CD8-positive, alpha-beta memory T cell (primary cell): ENCODE measurements at places on chromosomes 11 and 22.

GRCh38 chr11:127966821-127967220 is 620.5 kb downstream of the ETS1 start:
- no peaks in the 10 kb centered on the region for H3K36me3 ChIP-seq
- no peak overlapping the region for H3K4me3 ChIP-seq
- DNase-seq = no peak
- no peaks in the 10 kb centered on the region for H3K27me3 ChIP-seq

- no peak overlapping the region for H3K4me3 ChIP-seq
- H3K4me1 ChIP-seq = no peaks in the 10 kb centered on the region
- H3K36me3 ChIP-seq = no peaks in the 10 kb centered on the region
- H3K27ac ChIP-seq = no peak overlapping the region
- no peak for DNase-seq
These were observed 40.4 kb downstream of the C11orf58 start for GRCh38 chr11:16778876-16779275.

- H3K27me3 ChIP-seq = no peaks in the 10 kb centered on the region
- peak within 1 kb of the TSS; percentile 97 for H3K4me3 ChIP-seq
These were observed at the start of the genes ATM and NPAT for GRCh38 chr11:108222574-108223347. ATM (plus strand) TSS chr11:108223067; CDS start chr11:108227625, 4,558 bp downstream. NPAT (minus strand) TSS chr11:108222638; CDS start chr11:108222536, 102 bp downstream.

DNA sequence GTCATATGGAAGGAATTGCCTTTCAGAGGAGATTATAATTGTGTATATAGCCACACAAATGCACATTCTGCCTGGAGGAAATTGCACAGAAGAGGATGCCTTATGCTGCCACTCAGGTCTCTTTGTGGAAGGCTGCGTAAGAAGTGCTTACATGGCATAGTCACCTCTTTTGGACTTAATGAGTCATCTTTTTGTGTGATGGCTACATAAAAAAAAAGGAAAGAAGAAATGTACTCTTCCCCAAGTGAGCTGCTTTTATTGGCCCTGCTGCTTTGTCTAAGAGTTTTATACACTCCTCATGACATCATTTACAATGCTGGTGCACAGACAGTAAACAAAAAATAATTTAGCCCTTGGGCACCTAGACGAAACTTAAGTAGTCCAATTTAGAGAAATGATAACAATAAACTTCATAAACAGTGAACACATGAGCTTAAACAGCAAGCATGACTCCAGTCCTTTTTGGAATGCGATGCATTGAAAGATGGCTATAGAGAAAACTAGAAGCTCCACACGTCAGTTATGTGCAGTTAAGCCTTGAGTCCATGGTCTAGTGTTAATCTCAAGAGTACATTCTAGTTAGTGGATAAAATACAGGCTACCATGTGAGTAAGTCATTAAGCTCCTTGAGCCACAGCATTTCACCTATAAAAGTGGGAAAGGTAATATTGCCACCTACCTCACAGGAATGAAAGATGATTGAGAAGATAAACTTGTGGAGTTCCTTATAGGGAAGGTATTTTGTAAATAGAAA is 12.0 kb downstream of the CSTPP1 start:
- no peak for DNase-seq
- no peaks in the 10 kb centered on the region for H3K4me1 ChIP-seq
- no peaks in the 10 kb centered on the region for H3K27me3 ChIP-seq
- no peaks in the 10 kb centered on the region for H3K36me3 ChIP-seq

DNA sequence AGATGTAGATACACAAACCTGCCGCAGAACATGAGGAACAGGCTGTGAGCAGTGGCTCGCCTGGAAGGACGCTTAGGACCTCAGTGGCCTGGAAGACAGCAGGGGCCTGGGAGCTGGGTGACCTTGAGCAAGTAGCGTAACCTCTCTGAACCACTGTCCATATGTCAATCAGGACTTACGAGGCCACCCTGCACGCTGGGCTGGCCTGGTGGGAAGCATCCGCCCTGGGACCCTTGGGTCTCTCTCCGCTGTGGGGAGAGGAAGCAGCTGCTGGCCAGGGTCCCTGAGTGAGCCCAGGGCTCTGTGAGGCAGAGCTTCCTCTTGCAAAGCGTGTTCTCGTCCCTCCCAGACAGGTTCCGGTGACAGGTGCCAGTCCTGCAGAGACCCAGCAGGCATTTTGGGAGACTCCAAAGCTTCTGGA is 14.0 kb upstream of the EHD1 start:
- H3K4me1 ChIP-seq = peaks cover 15% of the 10 kb centered on the region
- no peak overlapping the region for H3K4me3 ChIP-seq
- H3K36me3 ChIP-seq = peaks cover 2% of the 10 kb centered on the region

GRCh38 chr11:69884751-69885150 is 65.5 kb upstream of the FGF3 start:
- H3K27ac ChIP-seq = no peak overlapping the region
- H3K4me1 ChIP-seq = no peaks in the 10 kb centered on the region
- H3K27me3 ChIP-seq = peaks cover 6% of the 10 kb centered on the region
- DNase-seq = no peak

DNA sequence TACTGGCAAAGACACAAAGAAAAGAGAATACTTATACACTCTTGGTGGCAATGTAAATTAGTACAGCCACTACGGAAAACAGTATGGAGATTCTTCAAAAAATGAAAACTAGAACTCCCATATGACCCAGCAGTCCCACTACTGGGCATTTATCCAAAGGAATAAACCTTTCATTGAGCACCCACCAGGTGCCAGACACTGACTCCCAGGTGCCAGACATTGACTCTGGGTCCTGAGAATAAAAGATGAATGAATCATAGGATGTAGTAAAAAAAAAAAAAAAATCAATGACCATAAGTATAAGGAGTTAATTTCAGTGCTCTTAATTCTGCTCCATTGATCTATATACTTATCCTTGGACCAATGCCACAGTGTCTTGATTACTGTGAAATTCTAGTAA is 28.2 kb downstream of the HEPHL1 start:
- H3K4me3 ChIP-seq = no peak overlapping the region
- no peaks in the 10 kb centered on the region for H3K27me3 ChIP-seq
- H3K27ac ChIP-seq = no peak overlapping the region
- no peaks in the 10 kb centered on the region for H3K4me1 ChIP-seq
- no peaks in the 10 kb centered on the region for H3K36me3 ChIP-seq
- no peak for DNase-seq

DNA sequence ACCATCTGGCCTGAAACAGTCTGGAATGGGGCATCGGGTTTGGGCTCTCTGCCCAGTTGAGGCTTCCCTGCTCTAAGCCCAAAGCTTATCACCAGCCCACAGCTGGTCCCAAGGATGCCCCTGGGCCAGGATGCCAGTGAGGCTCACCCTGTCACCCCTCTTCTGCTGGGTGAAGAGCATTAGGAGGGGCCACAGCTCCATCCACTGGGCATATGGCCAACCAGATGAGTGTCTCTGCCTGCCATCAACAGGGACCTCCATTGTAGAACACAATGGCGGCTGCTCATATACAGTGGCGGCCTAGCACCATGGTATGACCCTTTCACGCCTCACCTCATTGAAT is 5.6 kb downstream of the CHST1 start:
- H3K4me3 ChIP-seq = no peak overlapping the region
- H3K27me3 ChIP-seq = peaks cover 36% of the 10 kb centered on the region
- H3K36me3 ChIP-seq = no peaks in the 10 kb centered on the region
- DNase-seq = no peak
- no peak overlapping the region for H3K27ac ChIP-seq
- peaks cover 4% of the 10 kb centered on the region for H3K4me1 ChIP-seq

DNA sequence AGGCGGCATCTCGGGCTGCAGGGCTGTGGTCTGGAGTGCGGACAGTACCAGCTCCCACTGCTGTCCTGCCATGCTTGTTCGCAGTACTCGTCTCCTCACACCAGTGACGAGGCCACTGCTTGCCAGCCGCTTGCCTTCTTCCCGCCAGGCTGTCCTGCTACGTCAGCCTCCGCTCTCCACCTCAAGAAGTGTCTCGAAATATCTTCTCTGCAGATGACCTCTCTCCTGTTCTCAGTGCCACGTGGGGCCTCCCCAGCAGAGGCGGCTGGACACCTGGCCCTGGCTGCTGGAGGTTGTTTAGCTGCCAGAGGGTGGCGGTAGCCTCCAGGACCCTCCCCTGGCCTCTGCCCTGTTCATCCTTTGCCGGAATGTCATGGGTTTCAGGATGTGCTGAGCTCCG is 3.1 kb upstream of the CCDC188 start:
- no peak overlapping the region for H3K4me3 ChIP-seq
- H3K27ac ChIP-seq = no peak overlapping the region
- peaks cover 17% of the 10 kb centered on the region for H3K27me3 ChIP-seq
- no peaks in the 10 kb centered on the region for H3K36me3 ChIP-seq

- H3K27ac ChIP-seq = peak overlapping the region; percentile 52
- peak; percentile 59 for DNase-seq
- H3K4me1 ChIP-seq = peaks cover 96% of the 10 kb centered on the region
- H3K4me3 ChIP-seq = peak overlapping the region; percentile 44
- H3K27me3 ChIP-seq = no peaks in the 10 kb centered on the region
- peaks cover 83% of the 10 kb centered on the region for H3K36me3 ChIP-seq
These were observed 104.1 kb downstream of the ETS1 start for GRCh38 chr11:128483211-128483788.

GRCh38 chr11:19419021-19419750 is 178.4 kb upstream of the E2F8 start:
- no peaks in the 10 kb centered on the region for H3K27me3 ChIP-seq
- H3K36me3 ChIP-seq = no peaks in the 10 kb centered on the region
- no peak for DNase-seq
- H3K4me1 ChIP-seq = no peaks in the 10 kb centered on the region
- no peak overlapping the region for H3K4me3 ChIP-seq

DNA sequence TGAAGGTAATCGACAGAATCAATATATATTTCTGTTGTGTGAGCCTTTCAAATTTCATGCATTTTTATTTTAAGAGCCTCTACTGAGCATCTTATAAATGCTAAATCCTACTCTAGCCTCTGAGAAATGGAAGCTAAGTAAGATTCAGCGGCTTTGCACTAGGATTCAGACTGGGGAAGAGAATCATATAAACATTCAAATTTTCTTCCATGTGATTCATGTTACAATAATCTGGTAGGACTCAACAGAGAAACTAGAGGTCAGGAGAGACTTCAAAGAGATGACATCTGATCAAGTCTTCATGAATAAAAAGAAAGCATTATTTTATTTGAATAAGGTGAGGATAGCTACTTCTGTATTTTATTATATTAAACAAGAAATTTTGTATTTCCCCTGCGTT is 538.9 kb downstream of the DLG2 start:
- H3K36me3 ChIP-seq = no peaks in the 10 kb centered on the region
- no peaks in the 10 kb centered on the region for H3K4me1 ChIP-seq
- no peak for DNase-seq
- no peak overlapping the region for H3K4me3 ChIP-seq
- no peaks in the 10 kb centered on the region for H3K27me3 ChIP-seq

DNA sequence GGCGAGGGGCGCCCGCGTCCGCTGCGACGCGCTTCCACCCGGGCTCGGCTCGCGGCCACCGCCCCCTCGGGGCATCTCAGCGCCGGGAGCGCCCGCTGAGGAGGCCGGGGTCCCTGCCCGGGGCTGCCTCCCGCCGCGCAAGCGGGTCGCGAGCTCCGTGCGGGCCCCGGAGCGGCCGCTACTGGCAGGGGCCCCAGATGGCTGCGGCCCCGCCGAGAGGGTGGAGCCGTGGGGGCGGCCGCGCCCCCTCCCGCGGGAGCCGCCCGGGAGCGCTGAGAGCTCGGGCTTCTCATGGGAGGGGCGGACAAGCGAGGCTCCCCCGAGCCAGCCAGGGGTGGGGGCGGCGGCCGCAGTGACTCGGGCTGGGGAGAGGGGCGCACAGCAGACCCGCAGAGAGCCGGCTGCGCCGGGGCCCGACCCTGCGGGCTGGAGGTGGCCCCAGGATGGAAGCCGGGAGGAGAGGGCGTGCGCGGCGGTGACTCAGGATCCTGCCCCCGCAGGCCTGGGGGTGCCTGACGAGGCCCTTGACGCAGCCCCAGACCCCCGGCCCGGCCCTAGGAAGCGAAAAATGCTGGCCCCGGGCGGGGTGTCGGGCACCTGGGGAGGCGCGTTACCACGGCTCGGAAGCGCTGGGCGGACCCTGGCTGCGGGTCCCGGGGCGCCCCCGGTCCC is 603 bp upstream of the ZFTA start:
- no peak overlapping the region for H3K27ac ChIP-seq
- H3K4me3 ChIP-seq = no peak overlapping the region
- H3K36me3 ChIP-seq = no peaks in the 10 kb centered on the region
- no peaks in the 10 kb centered on the region for H3K27me3 ChIP-seq

- H3K27ac ChIP-seq = no peak overlapping the region
- no peak for DNase-seq
- H3K4me3 ChIP-seq = no peak overlapping the region
- no peaks in the 10 kb centered on the region for H3K36me3 ChIP-seq
- H3K27me3 ChIP-seq = no peaks in the 10 kb centered on the region
These were observed 35.0 kb downstream of the RASSF10 start for GRCh38 chr11:13043912-13044628.

- no peak overlapping the region for H3K4me3 ChIP-seq
- no peak overlapping the region for H3K27ac ChIP-seq
- H3K36me3 ChIP-seq = no peaks in the 10 kb centered on the region
- H3K27me3 ChIP-seq = no peaks in the 10 kb centered on the region
- H3K4me1 ChIP-seq = no peaks in the 10 kb centered on the region
These were observed 43.9 kb downstream of the NFAM1 start for GRCh38 chr22:42388130-42388797.

DNA sequence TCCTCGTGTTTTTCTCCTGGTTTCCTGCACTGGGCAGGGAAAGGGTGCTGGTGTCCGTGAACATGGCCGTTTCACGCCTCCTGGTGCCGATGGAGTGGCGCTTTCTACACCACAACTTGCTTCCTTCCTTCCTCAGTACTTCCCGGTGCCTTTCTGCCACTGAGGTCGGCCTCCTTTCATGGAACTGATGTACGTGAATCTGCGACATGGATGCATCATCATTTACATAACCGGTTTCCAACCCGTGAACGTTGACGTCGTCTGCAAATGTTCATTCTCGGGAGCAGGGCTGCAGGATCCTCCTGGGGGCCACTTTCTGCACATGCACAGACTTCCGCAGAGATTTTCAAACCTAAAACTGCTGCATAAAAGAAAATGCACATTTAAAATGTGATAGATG is 474.4 kb downstream of the BRD1 start:
- H3K36me3 ChIP-seq = no peaks in the 10 kb centered on the region
- no peak overlapping the region for H3K27ac ChIP-seq
- H3K4me1 ChIP-seq = no peaks in the 10 kb centered on the region
- no peaks in the 10 kb centered on the region for H3K27me3 ChIP-seq

GRCh38 chr22:19981961-19982920 is 34.4 kb downstream of the ARVCF start:
- DNase-seq = no peak
- H3K4me1 ChIP-seq = peaks cover 8% of the 10 kb centered on the region
- H3K36me3 ChIP-seq = no peaks in the 10 kb centered on the region
- peaks cover 5% of the 10 kb centered on the region for H3K27me3 ChIP-seq

DNA sequence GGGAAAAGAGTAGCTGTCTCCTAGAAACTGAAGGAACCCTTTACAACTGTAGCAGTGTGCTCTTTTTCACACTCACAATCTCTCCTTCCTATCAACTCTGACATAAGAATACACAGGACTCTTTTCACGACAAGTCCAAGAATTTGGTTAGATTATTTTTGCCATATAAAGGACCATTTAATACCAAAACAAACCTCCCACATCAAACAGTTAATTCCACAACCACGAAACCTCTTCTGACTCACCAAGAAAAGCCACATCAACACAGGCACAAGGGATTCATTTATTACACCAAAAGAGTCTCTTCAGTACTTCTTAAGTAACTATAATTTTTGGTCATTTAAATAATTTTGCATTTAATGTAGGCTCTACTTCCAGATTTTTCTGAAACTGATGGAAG is 222.6 kb upstream of the PITPNB start:
- H3K4me3 ChIP-seq = no peak overlapping the region
- no peaks in the 10 kb centered on the region for H3K4me1 ChIP-seq
- DNase-seq = no peak
- H3K27ac ChIP-seq = no peak overlapping the region
- no peaks in the 10 kb centered on the region for H3K27me3 ChIP-seq
